SHP77 (cell line): ENCODE measurements at places on chromosomes 16 and 17.

DNA sequence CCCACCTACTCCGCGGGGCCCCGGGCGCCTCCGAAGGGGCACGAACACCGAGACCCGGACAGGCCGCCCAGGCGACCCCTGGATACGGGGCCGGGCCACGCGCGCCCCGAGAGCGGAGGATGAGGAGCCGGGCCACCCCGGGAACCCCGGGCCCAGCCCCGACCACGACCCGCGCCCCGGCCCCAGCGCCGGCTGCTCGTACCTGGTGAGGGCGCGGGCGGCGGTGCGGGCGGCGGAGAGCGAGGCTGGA lies 192 bp downstream of the FASN start:
- DNase-seq: no peak

DNA sequence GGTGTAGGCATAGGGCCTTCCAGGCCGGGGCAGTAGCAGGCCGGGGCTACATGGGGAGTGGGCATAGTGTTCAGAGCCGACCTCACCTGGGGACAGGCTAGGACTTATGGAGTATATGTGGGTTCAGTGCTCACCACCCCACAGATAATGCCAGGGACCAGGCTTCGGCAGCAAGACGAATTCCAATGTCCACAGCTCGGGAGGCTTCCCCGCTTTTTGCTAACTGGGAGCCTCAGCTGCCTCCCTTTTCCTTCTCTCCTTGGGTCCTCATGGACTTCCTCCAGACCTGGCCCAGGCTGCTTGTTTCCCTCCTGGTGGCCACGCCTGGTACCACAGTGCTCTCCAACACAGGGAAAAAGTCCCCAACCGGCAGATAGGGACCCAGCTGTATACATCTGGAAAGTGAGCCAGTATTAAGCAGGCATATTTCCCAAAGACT lies 20.1 kb upstream of the SLC46A1 start:
- peak; percentile 8 for DNase-seq

DNA sequence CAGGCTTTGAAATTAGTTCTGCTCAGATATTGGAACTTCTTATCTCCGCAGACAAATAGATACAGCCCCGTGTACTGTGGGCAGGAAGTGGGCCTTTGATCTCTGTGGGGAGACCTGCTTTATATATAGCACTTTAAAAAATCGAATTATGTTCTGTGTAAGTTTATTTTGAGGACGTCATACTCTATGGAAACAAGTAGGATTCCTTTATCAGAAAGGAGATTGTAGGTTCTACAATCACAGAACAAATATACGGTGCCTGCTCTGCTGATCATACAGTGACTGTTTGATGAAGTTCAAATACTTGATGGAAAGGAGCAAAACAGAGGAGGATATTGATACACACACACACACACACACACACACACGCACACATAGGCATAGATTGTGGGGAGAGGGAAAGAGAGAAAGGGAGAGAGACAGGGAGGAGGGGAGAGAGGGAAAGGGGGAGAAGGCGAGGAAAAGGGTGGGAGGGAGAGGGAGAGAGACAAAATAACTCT lies 14.7 kb upstream of the TMEM220 start:
- no peak for DNase-seq

DNA sequence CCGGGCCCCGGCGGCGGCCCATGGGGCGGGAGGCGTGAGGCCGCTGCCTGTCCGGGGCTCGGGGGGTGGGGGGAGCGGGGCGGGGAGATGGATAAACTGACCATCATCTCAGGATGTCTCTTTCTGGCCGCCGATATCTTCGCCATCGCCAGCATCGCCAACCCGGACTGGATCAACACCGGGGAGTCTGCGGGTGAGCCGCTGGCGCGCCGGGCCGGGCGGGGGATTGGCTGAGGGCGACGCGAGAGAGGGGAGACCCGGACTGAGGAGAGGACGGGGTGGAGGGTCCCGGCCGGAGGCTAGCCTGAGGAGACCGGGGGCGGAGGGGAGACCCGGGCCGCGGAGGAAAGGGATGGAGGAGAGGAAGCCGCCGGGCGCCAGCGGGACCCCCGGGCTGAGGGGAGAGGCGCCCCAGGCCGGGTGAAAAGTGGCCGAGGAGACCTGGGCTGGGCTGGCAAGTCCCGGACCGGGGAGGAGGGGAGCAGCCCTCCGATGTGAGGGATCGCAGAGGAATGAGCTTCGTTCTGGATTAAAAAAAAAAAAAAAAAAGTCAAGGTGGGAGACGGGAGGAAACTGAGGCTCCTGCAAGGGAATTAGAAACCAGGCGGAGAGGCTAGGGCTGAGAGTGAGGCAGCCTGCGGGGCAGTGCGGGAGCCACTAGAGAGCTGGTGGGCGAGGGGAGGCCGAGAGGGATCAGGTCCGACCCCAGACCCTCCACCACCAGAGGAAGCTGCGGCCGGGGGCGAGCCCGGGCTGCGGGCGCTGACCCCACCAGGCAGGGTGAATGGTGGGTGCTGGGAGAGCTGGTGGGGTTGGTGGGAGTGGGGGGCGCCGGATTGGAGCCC lies 526 bp downstream of the MOSMO start:
- no peak for DNase-seq

DNA sequence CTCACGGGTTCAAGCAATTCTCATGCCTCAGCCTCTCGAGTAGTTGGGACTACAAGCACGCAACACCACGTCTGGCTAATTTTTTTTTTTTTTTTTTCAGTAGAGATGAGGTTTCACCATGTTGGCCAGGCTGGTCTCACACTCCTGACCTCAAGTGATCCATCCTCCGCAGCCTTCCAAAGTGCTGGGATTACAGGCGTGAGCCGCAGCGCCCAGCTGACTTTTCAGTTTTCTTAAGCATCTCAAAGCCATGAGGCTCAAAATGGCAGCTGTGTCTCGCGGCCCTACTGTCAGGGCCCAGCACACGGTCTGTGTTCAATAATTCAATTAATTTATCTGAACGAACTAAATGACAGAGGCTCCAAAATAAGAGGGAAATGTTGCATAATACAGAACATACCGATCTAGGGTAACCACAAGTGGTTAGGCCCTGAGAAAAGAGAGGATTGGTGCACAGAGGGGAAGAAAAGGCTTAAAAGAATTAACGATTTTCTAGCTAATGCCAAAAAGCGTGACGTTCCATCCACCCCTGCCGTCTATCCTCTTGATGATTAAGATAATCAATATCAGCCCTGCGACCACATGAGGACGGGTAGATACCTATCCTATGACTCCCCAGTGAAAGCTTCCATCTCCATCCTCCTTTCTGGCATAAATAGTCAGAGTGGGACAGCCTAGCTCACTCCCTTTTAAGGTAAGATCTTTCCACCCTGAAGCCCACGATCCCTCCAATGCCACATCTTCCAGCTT lies 136.9 kb downstream of the SLC39A11 start:
- DNase-seq: no peak

GRCh38 chr16:82629441-82630027 lies 2.8 kb downstream of the CDH13 start:
- no peak for DNase-seq

GRCh38 chr17:61758430-61758829 lies 104.9 kb downstream of the BRIP1 start:
- DNase-seq: no peak

DNA sequence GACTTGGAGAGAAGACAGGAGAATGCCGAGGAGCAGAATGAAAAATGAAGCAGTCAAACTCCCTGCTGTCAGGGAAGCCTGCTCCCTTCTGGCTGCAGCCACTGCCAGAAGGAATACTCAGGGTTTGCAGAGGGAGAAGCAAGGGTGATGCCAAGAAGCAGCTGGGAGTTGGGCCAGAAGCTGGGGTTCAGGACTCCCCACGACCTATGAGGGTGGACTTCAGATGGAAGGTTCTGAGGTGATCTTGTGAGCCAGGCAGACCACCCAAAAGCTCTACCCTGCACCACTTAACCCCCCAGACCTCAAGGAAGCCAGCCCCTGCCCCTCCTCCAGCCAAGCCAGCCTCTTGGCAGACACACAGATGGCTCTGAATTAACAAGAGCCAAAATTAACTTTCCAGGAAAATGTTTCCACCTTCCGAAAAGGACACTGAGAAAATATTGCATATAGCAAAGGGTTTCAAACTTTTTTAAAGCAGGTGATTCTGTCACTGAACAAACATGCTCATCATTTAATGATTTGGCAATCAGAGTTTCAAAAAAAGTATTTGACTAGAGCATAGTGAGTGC lies 126.0 kb upstream of the ERCC4 start:
- DNase-seq: no peak

DNA sequence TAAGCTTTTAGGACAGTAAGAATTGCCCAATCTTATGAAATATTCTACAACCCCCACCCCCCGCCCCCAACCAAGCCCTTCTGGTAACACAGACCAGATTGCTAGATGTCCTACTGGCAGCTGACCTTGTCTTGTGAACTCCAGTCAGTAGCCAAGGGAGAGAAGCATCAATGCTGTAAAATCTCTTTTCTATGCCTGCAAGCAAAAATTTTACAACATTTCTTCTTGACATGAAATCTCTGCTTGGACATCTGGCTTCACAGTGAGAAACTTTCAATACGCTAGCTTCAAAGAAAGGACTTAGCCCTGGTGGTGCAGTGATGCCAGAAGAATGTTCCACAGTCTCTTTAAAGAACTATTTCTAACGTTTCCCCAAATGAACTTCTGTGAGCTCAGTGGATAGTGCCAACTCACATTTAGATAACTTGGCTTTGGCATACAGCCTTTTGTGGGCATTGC lies 169.3 kb upstream of the AXIN2 start:
- DNase-seq: no peak

DNA sequence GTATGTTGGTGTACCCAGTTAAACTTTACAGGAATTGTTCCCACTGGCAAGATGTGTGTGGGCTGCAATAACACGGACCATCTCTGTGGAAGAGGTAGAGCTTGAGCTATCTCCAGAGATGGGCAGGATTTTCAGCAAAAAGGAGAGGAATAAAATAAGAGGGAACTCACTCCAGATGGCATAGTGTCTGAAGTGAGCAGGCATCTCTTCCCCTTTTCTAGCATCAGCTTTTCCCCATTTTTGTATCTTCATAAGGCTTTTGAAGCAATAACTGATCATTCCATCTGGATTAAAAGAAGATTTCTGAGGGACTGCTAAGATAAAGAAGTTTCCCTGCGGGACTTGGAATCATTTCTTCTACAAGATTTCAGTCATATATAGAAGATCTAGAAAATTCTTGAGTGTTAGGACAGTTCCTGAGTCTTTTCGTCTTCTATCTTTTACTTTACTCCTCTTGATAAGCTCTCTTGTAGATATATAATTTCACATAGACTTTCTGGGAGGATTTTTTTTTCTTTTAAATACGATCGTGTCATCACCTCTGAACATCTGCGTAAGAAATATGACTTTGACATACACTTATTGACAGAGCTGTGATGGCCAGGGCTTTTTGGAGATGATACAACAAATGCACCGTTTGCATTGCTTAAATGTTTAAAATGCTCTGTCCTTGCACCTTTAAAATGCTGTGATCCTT lies 2.1 kb downstream of the CPD start:
- DNase-seq: no peak

- DNase-seq: no peak
These were observed 3.9 kb downstream of the IGFALS start for GRCh38 chr16:1789643-1790045.

GRCh38 chr16:8655184-8655717 lies 19.2 kb upstream of the ABAT start:
- DNase-seq: peak; percentile 59

DNA sequence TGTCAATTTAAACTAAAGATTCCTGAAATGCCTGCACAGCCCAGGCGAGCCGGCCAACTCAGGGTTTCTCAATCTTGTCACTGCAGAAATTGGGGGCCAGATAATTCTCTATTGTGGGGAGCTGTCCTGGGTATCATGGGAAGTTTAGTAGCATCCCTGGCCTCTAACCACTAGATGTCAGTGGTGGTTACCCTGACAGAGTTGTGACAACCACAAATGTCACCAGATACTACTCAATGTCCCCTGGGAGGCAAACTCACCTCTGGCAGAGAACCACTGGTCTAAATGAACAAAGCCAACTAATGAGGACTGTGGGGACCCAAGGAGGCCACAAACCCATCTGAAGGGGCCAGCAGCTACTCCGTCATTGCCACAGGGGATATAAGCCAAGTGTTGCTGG lies 90.9 kb downstream of the MYH11 start:
- peak; percentile 22 for DNase-seq

GRCh38 chr16:87844120-87844733 lies 25.1 kb downstream of the SLC7A5 start:
- DNase-seq: no peak

DNA sequence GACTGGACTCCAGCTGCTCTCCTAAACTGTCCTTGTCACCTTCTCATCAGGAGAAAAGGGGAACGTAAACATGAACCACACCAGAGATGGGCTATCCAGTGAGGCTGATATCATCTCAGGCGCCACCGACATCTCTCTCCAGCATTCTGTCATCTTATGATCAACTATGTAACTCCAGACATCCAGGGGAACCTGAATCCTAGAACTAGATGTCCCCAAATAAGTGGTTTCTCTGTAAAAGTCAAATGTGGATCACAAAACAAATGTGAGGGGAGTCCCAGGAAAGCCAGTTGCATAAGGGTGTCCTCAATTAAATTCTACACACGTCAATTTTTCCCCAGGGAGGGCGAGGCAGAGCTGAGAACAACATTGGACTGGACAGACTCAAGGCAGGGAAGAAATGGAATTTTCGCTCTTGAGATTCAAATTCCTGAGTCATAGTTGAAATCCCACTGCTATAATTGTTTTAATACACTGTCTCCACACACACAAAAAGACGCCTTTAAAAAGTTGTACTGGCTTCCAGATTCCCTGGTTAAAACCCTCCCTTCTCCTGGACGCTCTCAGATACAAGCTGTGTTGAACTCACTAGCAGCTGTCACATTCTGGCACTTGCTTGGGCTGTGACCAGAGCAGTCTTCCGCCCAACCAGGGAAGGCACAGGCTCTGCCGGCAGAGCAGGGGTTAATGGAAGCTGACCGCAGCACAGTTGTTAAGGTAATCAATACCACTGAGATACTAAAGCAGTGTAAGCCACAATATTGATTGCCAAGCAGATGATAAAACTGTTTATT lies 62.6 kb downstream of the ZFHX3 start:
- no peak for DNase-seq

GRCh38 chr16:83143788-83144187 lies 517.0 kb downstream of the CDH13 start:
- DNase-seq: no peak

GRCh38 chr16:28110074-28110473 lies 46.6 kb upstream of the GSG1L start:
- DNase-seq: no peak

- no peak for DNase-seq
These were observed 77.6 kb upstream of the RBL2 start for GRCh38 chr16:53356478-53357207.

DNA sequence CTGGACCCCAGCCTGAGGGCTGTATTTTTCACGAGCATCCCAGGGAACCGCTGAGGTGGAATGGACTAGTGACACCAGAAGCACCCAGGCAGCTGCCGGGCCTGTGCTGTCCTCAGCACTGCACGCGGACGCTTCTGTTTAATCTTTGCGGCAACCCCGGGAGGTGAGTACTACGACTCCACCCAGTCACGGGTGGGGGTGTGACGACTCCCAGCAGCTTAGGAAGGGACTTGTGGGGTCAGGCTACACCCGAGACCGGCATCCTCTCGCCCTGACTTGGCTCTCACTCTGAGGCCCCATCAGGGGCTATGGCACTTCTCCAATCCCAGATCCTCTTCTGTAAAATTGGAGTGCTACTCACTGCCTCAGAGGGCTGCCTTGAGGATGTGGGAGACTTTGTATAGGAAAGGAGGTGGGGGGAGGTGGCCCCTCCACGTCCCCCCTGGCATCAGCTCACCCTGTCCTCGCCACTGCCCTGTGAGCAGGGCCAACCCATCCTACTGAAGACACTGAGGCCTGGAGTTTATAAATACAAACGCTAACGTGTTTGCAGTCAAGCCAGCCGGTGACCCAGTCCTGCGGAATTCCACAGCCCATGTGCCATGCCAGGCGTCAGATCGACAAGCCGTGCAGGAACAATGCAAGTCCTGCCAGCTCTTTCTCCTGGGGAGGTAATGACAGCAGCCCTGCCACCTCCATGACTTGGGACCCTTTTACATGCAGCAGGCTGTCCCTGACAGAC lies 44.4 kb downstream of the PPL start:
- DNase-seq: no peak
